ENCODE measurements at places on chromosomes 2 and 18.

DNA sequence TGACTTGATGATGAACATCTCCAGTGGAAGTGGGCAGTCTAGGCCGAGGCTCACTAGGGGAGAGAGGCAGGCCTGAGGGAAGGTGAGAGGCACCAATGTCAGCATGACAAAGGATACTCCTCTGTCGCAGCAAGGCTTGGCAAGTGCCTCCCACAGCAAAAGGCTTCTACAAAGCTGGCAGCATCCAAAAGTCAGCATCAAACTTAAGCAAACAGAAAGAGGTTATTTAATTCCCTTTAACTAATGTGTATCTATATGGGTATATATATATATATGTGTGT, 41.6 kb downstream of the NIFK start:
- no peak for DNase-seq

GRCh38 chr18:48153613-48154481, 223.4 kb upstream of the SMAD2 start:
- no peak for DNase-seq

DNA sequence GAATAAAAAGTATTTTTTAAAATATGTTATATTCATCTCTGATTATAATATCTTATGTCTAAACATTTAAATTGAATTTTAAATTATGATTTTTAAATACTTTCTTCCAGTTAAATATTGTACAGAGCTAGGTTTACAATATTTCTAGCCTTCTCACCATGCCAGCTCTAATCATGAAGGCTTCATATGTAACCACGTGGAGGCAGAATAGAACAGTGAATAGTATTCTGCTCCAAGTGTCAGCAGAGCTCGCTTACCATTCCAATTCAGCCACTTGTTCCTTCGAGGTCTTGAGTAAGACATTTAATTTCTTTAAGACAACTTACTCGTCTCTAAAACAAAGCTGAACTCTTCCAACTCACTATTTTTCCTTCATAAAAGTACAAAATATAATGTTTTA, 871.8 kb downstream of the SUCLG1 start:
- no peak for DNase-seq

GRCh38 chr2:233227346-233227978, 24.0 kb upstream of the ATG16L1 start:
- DNase-seq, result no peak

DNA sequence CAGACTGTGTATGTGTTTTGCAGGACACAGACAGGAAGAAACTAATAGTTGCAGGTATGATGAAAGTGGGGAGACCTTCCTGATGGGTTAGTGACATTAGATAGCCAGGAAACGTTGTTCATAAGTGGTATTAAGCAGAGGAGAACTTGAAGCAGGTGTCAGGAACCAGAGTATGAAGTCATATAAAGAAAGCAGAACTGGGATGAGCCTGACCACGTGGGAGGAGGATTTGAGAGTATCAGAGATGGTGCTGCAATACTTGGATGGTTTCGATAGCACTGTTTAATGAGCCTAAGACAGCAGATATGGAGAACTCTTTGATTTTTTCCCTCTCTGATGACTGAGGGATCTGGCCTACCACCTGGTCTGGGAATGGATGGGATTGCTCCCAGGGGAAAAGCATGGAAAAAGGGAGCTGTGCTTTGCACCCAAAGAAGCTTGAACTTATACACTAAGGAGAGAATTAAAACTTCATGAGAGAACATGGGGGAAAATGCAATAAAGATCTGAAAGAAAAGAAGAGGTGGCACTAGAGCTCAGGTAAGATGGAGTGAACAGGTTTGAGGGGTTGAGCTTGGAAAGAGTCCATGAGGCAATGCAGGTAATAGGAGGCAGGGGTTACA, 226.0 kb upstream of the LRRTM1 start:
- no peak for DNase-seq

- no peak for DNase-seq
Observed at GRCh38 chr2:221845021-221845365, 272.9 kb upstream of the EPHA4 start.

DNA sequence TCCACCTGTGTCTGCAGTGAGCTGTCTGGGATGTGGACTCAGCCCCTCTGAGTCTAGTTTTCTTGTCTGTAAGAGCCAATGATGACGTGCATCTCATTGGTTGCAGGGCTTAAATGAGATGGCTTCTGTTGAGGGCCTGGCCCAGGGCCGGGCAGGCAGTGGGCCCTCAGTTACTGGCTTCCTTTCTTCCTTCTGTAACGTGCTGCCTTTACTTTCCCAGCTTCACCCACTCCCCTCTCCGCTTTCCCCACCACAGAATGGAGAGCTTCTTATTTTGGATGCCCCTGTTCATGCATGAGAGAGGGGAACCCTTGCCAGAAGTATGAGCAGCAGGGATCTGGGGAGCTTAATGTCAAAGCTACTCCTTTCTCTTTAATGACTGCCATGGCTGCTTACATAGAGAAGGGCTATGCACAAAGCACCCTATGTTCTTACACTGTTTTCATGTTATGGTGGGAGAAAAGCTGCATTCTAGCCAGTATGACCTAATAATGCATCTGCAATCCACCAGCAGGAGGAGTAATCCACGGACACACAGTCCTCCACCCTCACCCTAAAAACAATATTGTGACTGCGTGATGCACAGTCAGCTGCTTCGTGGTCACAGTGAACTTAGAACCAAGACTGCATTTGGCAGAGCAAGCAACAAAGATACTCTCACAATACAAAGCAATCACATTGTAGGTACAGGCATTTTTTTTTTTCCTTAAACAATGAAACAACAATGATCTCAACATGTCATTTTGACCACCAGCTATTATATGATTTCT, 37.2 kb downstream of the CREG2 start:
- DNase-seq, result no peak

DNA sequence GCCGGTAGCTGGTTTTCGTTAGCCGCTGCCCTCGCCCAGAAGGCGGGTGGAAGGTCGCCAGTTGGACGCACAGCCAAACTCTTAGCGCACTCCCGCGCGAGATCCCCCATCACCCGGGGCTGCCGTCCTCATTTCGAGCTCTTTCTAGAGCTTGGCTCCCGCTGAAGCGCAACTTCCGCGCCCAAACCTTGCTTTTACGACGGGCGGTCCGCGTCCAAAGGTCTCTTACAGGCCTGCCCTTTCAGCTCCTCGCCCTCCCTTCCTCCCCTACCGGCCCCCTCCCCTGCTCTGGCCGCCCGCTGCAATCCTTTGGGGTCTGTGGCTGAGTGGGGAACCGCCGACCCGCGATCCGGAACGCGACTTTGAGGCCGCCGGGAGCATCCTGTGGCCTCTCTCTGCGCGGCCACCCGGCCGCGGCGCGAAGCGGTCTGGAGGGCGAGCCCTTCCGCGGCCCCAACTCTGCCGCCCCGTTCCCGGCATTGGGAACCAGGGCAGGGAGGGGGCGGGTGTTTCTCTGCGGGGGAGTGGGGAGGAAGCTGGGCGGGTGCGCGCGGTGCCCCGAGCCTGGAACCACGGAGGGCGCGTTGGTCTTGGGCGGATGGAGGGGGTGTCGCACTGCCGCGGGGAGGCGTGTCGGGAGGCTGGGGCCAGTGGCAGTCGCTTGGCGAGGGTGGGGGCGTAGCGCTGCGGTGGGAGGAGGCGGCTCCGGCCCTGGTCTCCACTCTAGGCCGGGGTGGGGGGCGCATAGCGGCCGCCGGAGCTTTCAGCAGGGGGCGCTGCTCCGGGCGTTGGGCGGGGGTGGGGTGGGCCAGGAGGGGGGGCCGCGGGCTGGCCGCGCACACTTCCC, at the start of gene GDF7:
TSS of gene GDF7 (plus strand) at position 841 of the 847 bp plus-strand sequence. CDS start 96 bp downstream, outside the sequence.
- DNase-seq, result no peak

DNA sequence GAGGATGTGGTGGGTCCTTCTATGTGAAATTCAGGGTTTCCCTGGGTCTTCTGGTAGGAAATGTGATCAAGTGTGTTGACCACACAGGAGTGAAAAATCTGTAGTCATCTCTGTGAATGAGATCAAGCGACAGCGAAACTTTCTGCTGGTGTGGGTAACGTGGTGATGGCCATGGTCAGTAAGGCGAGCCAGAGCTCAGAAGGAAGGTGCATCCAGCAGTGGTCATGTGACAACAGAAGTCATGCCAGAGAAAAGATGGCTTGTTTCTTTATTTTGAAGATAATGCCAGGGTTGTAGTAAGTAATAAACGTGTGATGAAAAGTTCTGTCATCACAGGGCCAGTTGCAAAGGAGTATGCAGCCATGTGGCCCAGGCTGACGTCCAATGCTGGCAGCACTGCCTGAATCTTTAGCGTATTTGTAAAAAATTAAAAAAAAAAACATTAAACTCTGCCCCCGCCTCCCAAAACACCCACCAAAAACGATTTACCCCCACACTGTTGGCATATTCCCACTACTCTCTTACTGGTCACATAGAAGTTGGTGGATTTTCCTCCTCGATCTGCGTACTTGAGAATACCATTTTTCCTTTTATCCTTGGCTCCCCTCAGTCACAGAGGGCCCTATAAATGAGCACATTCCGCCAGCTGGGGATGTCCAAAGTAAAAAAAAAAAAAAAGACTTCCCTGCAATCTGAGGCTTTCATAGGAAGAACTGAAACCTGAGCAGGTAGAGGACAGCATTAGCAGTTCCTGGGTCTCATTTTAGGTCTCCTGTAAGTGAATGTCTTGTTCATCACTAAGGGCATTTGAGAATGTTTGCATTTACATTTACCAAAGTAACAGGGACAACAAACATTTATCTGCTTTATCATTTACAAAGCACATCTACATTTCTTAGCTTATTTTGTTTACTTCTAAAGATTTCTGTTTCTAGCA, 70.6 kb downstream of the SLC4A3 start:
- DNase-seq, result no peak

DNA sequence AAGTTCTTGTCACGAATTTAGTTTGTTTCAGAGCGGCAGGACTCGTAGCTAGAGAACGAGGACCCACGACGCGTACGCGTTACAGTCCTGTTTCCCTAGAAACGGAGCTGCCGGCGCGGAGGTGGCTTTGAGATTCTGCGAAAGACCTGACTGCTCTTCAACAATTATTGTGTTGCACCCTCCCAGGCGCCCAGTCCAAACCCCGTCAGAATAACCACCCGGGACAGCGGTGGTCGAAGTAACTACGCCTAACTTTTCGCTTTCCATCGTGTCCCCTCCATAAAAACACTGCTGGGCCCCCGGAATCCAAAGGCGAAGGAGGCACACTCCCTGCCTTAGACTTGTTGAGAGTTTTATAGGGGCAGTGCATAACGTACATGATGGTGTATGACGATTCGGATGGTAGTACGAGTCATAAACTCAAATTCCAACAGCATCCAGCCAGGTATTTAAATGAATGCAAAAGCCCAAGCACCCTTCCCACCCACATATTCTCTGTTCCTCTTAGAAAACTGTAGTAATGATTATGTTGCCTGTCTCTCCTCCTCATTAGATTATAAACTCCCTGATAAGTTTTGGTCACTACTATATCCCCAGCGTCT, 651 bp upstream of the STAM2 start:
- DNase-seq, result no peak

DNA sequence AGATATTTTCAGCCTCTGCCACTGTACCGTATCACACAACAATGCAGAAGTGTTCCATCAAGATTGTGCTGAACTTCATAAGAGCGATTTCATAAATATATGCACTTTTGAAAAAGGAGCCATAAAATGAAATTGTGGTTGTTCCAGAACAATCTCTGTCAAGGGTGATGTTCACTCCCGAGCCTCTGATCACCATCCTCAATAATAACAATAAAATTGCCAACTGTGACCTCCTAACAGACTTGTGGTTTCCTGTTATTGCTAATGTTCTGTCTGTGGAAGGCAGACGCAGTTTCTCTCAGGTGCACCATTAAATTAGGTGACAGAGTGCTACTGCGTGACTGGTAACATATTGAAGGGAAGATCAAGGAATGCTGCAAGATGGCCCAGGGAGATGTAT, 383.7 kb downstream of the SOCS6 start:
- no peak for DNase-seq

GRCh38 chr2:5203134-5203755, 488.9 kb upstream of the SOX11 start:
- no peak for DNase-seq
